ENCODE measurements at places on chromosomes 5 and 9. TPM values are rescaled to one million over a fixed set of nuclear protein-coding genes. Genes with fewer than 3 reads are reported as not detected.

SLC36A2 gene
- not detected for total RNA-seq

DNM1 gene
- total RNA-seq = 1.3 TPM

BTNL8 gene
- not detected for total RNA-seq

SLC24A2 gene
- total RNA-seq = not detected

PAIP1 gene
- total RNA-seq = 31.8 TPM

FOXD1 gene
- 0.49 TPM for total RNA-seq

GRCh38 chr9:91086657-91087461 lies 274.9 kb downstream of the AUH start:
- H3K27ac ChIP-seq = no peak overlapping the region
- H3K4me3 ChIP-seq = no peak overlapping the region
- no peaks in the 10 kb centered on the region for H3K27me3 ChIP-seq
- no peaks in the 10 kb centered on the region for H3K36me3 ChIP-seq
- DNase-seq = no peak

- peak; percentile 62 for DNase-seq
- peaks cover 90% of the 10 kb centered on the region for H3K27me3 ChIP-seq
- no peak within 1 kb of the TSS for H3K27ac ChIP-seq
- no peaks in the 10 kb centered on the region for H3K36me3 ChIP-seq
These were observed at the start of gene LHX2 for GRCh38 chr9:124011460-124012301. TSS of gene LHX2 (plus strand) at chr9:124011768. CDS start at chr9:124012349, 581 bp downstream.

DNA sequence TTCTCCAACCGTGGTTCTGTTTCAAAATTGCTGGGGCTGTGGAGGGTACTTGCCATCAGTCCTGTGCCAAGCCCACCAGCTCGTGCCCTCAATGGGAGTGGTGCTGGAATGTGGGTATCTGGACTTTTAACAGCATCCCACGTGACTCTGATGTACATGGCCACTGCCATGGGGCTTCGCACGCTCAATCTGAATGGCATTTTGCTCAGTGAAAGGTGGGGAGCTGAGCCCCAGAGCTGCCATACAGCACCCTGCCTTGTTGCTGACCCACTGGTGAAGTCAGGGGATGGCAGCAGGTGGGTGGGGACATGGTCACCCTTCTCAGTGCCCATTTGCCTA lies 16.6 kb upstream of the SYNPO start:
- H3K4me3 ChIP-seq = peak overlapping the region; percentile 22
- peaks cover 45% of the 10 kb centered on the region for H3K4me1 ChIP-seq
- no peak for DNase-seq
- peaks cover 3% of the 10 kb centered on the region for H3K36me3 ChIP-seq
- no peak overlapping the region for H3K27ac ChIP-seq

DNA sequence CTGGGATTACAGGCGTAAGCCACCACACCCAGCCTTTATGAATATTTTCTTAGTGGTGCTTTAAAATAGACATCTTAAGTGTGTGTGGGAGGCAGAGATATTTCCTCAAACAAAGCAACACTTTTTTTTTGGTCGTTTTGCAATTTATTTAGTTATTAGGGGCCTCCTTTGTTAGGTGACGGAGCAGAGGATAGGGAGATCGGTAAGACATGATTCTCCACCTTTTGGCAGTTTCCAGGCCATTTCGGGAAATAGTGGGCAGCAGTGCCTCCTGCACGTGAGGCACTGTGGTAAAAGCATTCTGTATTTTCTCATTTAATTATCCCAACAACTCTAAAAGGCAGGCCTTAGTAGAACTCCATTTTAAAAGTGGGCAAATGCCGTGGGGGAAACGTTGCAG lies 1.9 kb downstream of the OCLN start:
- peaks cover 27% of the 10 kb centered on the region for H3K27me3 ChIP-seq
- no peak for DNase-seq
- H3K4me3 ChIP-seq = no peak overlapping the region
- H3K36me3 ChIP-seq = no peaks in the 10 kb centered on the region
- no peak overlapping the region for H3K27ac ChIP-seq

- H3K27me3 ChIP-seq = peaks cover 64% of the 10 kb centered on the region
- H3K4me3 ChIP-seq = no peak overlapping the region
- H3K36me3 ChIP-seq = no peaks in the 10 kb centered on the region
- H3K4me1 ChIP-seq = peaks cover 47% of the 10 kb centered on the region
These were observed 6.0 kb upstream of the PITX1 start for GRCh38 chr5:135040034-135040332.

DNA sequence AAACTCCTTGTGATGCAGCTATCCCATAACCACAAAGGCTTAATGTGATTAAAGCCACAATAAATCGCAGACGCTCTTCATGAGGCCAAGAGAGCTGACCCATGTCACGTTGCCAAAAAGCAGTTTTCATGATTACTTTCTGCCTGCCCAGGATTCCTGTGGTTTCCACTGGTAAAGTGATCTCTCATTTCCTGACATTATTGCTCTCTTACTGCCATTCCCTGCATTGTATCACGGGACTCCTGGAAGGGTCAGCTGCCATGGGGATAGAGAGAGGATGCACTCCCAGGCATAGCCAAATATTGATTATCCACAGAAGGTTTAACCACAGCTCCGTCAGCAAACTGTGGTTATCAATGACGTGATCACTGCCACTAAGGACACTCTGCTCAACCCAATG lies 103.8 kb upstream of the SLC1A3 start:
- H3K4me1 ChIP-seq = no peaks in the 10 kb centered on the region
- no peak overlapping the region for H3K27ac ChIP-seq
- H3K4me3 ChIP-seq = no peak overlapping the region
- no peaks in the 10 kb centered on the region for H3K36me3 ChIP-seq

DNA sequence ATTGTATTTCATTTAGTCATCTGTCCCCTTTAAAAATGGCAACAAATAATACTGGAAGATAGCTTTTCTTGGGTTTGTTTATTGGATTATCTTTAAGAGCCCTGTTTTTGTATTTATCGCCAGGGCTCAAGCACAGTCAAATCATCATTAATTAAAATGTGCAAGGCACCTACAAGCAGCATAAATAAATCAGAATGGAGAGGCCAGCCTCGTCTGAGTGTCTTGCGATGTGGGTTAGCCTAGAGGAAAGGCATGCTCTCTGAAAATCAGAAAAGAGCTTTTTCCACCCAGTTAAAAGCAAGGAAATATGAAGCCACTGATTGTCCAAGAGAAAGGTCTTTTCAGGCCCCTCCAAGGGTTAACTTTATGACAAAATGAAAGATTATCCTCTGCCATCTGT lies 31.8 kb downstream of the ZFAND5 start:
- DNase-seq = no peak
- H3K4me1 ChIP-seq = no peaks in the 10 kb centered on the region
- H3K27ac ChIP-seq = no peak overlapping the region
- H3K4me3 ChIP-seq = no peak overlapping the region

GRCh38 chr5:102314328-102314727 lies 18.2 kb upstream of the SLCO4C1 start:
- no peak for DNase-seq
- no peak overlapping the region for H3K27ac ChIP-seq
- no peak overlapping the region for H3K4me3 ChIP-seq
- no peaks in the 10 kb centered on the region for H3K36me3 ChIP-seq
- no peaks in the 10 kb centered on the region for H3K27me3 ChIP-seq
- H3K4me1 ChIP-seq = no peaks in the 10 kb centered on the region

Measured in B cell (primary cell).